ENCODE measurements at places on chromosomes 7 and 10. TPM values are rescaled to one million over a fixed set of nuclear protein-coding genes. Genes with fewer than 3 reads are reported as not detected.

DNA sequence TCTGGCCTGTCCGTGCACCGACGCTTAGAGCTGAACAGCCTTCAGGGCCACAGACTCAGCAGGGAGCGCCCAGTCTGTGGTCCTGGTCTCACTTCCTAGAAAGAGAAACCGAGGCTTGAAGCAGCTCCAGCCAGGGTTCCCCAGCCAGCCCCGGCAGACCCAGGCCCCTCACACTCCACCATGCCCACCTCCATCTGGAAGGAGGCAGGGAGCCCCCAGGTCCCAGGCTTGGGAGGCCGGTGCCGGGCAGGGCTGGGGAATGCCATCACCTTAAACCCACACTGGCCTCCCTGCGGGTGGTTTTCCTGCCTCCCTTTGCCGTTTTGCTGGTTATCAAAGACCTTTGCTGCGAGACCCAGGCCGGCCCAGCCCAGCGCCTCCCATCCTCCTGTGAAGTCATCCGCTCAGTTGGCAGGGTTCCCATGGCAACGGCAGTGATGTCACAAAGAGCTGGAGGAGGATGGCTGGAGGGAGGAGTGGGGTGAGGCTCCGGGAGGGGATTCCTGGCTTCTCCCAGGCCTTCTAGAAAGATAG, 24.0 kb downstream of the ELFN1 start:
- H3K4me1 ChIP-seq: no peaks in the 10 kb centered on the region
- no peaks in the 10 kb centered on the region for H3K36me3 ChIP-seq
- no peak overlapping the region for H3K27ac ChIP-seq
- no peak overlapping the region for H3K4me3 ChIP-seq

DNA sequence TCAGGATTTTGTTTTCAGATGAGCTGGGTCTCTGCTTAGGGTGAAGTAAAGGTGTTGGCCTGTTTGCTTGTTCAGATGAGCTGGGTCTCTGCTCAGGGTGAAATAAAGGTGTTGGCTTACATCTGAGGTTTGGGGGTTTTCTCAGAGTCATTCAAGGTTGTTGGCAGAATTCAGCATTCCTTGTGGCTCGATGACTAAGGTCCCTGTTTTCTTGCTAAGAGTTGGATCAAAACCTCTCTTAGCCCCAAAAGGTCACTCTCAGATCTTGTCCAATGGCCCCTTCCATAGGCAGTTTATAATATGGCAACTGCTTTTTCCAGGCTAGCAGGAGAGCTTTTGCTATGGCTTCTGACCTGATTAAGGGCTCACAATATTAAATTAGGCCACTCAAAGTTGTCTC, 106.6 kb downstream of the ADAM22 start:
- H3K27ac ChIP-seq: no peak overlapping the region
- H3K27me3 ChIP-seq: no peaks in the 10 kb centered on the region
- no peak overlapping the region for H3K4me3 ChIP-seq
- H3K4me1 ChIP-seq: peaks cover 5% of the 10 kb centered on the region

DNA sequence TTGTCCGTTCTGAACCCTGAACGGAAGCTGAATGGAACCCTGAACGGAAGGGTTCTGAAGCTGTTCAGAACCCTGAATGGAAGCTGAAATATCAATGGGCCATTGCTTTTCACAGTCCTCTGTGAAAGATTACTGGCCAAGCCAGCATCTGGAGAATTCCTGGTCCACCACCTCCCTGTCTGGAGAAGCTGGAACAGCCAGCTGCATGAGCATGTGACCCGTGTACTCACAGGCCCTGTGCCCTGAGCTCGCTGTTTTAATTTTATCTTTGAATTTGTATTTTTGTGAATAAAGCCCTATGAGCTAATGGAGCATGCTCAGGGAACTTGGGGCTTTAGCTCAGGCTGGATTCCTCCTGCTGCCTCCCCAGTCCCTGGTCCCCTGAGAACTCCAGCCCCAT, 37.2 kb downstream of the HTRA1 start:
- peaks cover 11% of the 10 kb centered on the region for H3K4me1 ChIP-seq
- H3K27me3 ChIP-seq: no peaks in the 10 kb centered on the region
- H3K36me3 ChIP-seq: no peaks in the 10 kb centered on the region

DNA sequence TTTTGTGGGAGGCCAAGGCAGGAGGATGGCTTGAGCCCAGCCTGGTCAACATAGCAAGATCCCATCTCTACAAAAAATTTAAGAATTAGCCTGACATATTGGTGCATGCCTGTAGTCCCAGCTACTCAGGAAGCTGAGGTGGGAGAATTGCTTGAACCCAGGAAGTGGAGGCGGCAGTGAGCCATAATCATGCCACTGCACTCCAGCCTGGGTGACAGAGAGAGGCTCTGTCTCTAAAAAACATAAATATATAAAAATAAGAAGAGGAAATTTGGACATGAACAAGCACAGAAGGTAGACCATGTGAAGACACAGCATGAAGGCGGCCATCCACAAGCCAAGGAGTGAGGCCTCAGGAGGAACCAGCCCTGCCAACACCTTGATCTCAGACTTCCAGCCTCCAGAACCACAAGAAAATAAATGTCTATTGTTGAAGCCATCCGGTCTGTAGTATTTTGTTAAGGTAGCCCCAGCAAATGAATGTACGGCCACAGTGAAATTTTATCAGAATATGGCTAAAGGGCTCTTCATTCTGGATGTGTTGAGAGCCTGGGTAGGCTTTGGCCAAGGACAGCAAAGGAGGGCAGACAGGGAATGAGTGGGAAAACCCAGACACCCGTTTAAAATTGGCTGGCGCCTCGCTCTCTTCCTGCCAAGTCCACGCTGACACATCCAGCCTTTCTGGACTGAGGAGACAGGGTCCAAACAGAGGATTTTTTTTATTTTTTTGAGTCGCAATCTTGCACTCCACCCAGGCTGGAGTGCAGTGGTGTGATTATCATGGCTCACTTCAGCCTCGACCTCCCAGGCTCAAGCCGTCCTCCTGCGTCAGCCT, 12.9 kb upstream of the GRID2IP start:
- no peaks in the 10 kb centered on the region for H3K36me3 ChIP-seq
- H3K4me3 ChIP-seq: no peak overlapping the region
- peaks cover 1% of the 10 kb centered on the region for H3K4me1 ChIP-seq
- H3K27ac ChIP-seq: no peak overlapping the region
- no peaks in the 10 kb centered on the region for H3K27me3 ChIP-seq
- DNase-seq: no peak

DNA sequence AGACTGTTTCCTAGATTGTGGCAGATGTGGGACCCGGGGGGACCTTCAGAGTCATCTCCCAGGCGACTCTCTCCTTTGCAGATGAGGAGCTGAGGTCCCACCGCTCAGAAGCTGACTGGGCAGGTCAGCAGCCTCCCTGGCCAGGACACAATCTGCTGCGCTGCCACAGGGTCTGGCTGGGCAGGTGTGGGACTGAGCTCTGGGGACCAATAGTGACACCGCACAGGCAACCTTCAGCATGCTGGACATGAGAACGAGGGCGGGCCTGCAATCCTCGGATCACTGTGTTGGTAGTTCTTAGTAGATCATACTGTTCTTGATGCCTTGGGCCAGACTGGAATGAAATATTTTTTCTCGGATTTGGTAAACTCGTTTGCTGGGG, 20.5 kb upstream of the CRYGN start:
- H3K27me3 ChIP-seq: no peaks in the 10 kb centered on the region
- no peak overlapping the region for H3K4me3 ChIP-seq
- H3K27ac ChIP-seq: peak overlapping the region; percentile 17

- no peak for DNase-seq
- no peak overlapping the region for H3K27ac ChIP-seq
- H3K36me3 ChIP-seq: no peaks in the 10 kb centered on the region
- no peaks in the 10 kb centered on the region for H3K4me1 ChIP-seq
These were observed 303.0 kb upstream of the DKK1 start for GRCh38 chr10:52011118-52011517.

GRCh38 chr7:117012696-117013095, 59.4 kb downstream of the ST7 start:
- no peak overlapping the region for H3K27ac ChIP-seq
- H3K4me3 ChIP-seq: no peak overlapping the region
- no peaks in the 10 kb centered on the region for H3K27me3 ChIP-seq
- H3K36me3 ChIP-seq: no peaks in the 10 kb centered on the region
- DNase-seq: peak; percentile 16

DNA sequence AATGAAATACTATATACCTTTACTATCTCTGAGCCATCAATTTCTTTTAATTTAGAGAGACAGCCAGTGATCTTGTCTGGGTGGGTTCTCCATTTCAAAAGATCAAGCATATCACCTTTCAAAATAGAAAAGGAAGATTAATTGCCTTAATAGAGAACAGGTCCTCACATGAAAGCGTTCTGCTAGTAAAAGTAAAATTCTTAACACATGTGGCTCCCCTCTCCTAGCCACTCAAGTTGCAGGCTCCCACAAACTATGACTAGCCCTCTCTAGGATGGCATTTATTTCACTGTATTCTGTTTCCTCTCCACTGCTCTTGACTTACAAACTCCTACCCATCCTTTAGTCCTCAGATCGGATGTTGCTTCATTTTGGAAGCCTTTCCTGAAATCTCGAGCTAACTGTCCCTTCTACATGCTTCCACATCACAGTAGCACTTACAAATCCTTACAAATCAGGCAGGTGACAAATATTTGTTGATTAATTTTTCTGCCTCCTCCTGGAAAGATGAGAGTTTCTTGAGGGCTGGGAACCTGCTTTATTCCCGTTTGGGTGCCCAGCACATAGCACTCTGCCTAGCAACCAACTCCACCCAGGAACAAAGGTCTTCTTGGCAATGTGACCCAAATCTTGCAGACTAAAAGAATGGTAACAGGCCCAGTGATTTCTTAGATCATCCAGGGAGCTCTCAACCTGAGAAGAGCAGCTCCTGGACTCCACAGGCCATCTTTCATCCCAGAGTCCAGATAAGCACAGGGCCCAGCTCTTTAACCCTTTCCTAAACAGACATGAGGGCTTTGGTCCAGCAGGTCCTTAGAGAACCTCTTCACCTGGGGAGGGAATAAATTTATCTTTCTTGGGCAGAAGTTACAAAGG, 310.4 kb upstream of the IMMP2L start:
- no peak overlapping the region for H3K27ac ChIP-seq
- H3K27me3 ChIP-seq: no peaks in the 10 kb centered on the region
- no peak overlapping the region for H3K4me3 ChIP-seq

- H3K36me3 ChIP-seq: no peaks in the 10 kb centered on the region
- no peak overlapping the region for H3K27ac ChIP-seq
- no peaks in the 10 kb centered on the region for H3K27me3 ChIP-seq
- H3K4me3 ChIP-seq: no peak overlapping the region
- no peak for DNase-seq
- H3K4me1 ChIP-seq: peaks cover 16% of the 10 kb centered on the region
These were observed 48.1 kb downstream of the PARD3 start for GRCh38 chr10:34766811-34767494.

GRCh38 chr10:34753014-34753757, 61.9 kb downstream of the PARD3 start:
- DNase-seq: no peak
- H3K27me3 ChIP-seq: no peaks in the 10 kb centered on the region
- H3K4me3 ChIP-seq: no peak overlapping the region
- peaks cover 28% of the 10 kb centered on the region for H3K4me1 ChIP-seq
- H3K36me3 ChIP-seq: no peaks in the 10 kb centered on the region
- H3K27ac ChIP-seq: no peak overlapping the region

DNA sequence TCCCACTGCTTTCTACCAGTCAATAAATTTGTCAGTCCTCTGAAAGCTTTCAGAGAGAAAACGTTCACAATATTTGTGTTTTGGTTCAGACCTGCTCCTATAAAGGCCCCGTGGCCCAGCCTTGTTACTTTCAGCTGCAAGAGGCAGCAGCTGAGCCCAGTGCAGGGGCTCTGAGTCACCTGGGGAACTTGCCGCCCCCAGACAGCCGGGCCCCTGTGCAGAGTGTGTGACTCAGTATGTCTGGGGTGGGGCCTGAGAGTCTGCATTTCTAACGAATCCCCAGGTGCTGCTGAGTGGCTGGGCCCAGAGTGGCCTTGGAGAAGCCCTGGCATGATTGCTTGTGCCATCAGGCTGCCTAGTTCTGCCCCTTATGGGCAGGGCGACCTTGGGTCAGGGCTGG, 303.5 kb downstream of the PAXIP1 start:
- no peaks in the 10 kb centered on the region for H3K27me3 ChIP-seq
- H3K4me1 ChIP-seq: 0 out of 2 replicates have a peak, but pooled peaks cover 4% of the 10 kb centered on the region
- no peak overlapping the region for H3K4me3 ChIP-seq

- H3K27me3 ChIP-seq: no peaks in the 10 kb centered on the region
- H3K27ac ChIP-seq: no peak overlapping the region
- H3K4me1 ChIP-seq: no peaks in the 10 kb centered on the region
- H3K4me3 ChIP-seq: no peak overlapping the region
- no peaks in the 10 kb centered on the region for H3K36me3 ChIP-seq
- DNase-seq: no peak
These were observed 553.0 kb downstream of the TCERG1L start for GRCh38 chr10:130758529-130758928.

- no peaks in the 10 kb centered on the region for H3K4me1 ChIP-seq
- no peaks in the 10 kb centered on the region for H3K27me3 ChIP-seq
- no peaks in the 10 kb centered on the region for H3K36me3 ChIP-seq
- no peak for DNase-seq
These were observed 42.3 kb upstream of the MDFIC start for GRCh38 chr7:114879554-114879953.

GRCh38 chr10:4725917-4726606, 99.9 kb upstream of the AKR1E2 start:
- H3K4me1 ChIP-seq: peaks cover 39% of the 10 kb centered on the region
- DNase-seq: peak; percentile 83
- H3K27me3 ChIP-seq: no peaks in the 10 kb centered on the region
- H3K27ac ChIP-seq: peak overlapping the region; percentile 51

DNA sequence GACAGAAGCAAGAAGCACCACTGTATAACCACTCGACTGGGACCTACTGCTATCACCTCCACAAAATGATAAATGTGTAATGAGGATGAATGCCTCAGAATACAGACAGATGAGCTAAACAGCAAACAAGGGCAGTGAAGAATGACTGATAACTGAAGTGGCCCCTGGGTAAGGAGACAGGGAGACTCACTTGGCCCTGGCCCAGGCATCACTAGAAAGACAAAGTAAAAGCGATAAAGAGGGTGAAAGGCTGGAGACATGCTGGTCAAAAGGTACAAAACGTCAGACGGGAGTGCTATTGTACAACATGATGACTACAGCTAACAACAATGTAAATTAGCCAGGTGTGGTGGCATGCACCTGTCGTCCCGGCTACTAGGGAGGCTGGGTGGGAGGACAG, 27.8 kb upstream of the APBB1IP start:
- H3K36me3 ChIP-seq: no peaks in the 10 kb centered on the region
- no peak overlapping the region for H3K4me3 ChIP-seq
- H3K27ac ChIP-seq: no peak overlapping the region
- no peaks in the 10 kb centered on the region for H3K4me1 ChIP-seq
- no peak for DNase-seq

Gene VWDE
- total RNA-seq: 13.7 TPM

Gene C10orf62
- 0.32 TPM for total RNA-seq

Gene FZD8
- 0.22 TPM for total RNA-seq

Gene PDZD7
- total RNA-seq: 6.1 TPM

Gene DDX56
- 119 TPM for total RNA-seq

Gene CRPPA
- 1.6 TPM for total RNA-seq

Gene ATP5MK
- 556 TPM for total RNA-seq

Gene VIPR2
- 0.10 TPM for total RNA-seq

Data from HCT116 (cell line).